Liver (tissue), 10 donors: ENCODE measurements at places on chromosomes 5 and 9. TPM values are rescaled to one million over a fixed set of nuclear protein-coding genes. Genes with fewer than 3 reads are reported as not detected.

ADRB2 gene
- 3.6 TPM for polyA plus RNA-seq

ETF1 gene
- polyA plus RNA-seq = 21.7 TPM

ENHO gene
- 1.6 TPM for polyA plus RNA-seq

MXD3 gene
- polyA plus RNA-seq = 1.9 TPM

ZNF483 gene
- 0.03 TPM for polyA plus RNA-seq

BTNL3 gene
- polyA plus RNA-seq = not detected

STARD4 gene
- polyA plus RNA-seq = 10.1 TPM

EIF4E1B gene
- polyA plus RNA-seq = not detected

SPZ1 gene
- polyA plus RNA-seq = not detected

NR4A3 gene
- polyA plus RNA-seq = 0.02 TPM

TRIP13 gene
- 0.67 TPM for polyA plus RNA-seq
